ENCODE measurements at places on chromosomes 3 and 15.

DNA sequence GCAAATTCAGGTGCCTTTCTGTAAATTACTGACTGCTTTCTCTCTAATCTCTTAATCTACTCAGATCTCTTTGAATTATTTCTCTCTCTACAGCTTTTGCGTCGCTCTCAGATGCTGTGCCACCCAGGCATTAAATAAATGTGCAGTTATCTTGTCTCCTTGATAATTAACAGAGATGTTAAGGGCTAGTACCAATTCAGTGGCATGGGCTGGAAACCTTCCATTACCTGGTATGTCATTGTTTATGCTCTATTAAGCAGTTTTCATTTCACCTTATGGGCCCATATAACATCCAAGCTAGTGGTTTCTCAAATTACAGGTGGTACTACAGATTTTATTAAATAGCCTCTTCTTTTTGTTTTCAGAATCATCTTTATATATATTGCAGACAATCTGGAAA lies 66.0 kb downstream of the PEX5L start:
- DNase-seq = no peak

DNA sequence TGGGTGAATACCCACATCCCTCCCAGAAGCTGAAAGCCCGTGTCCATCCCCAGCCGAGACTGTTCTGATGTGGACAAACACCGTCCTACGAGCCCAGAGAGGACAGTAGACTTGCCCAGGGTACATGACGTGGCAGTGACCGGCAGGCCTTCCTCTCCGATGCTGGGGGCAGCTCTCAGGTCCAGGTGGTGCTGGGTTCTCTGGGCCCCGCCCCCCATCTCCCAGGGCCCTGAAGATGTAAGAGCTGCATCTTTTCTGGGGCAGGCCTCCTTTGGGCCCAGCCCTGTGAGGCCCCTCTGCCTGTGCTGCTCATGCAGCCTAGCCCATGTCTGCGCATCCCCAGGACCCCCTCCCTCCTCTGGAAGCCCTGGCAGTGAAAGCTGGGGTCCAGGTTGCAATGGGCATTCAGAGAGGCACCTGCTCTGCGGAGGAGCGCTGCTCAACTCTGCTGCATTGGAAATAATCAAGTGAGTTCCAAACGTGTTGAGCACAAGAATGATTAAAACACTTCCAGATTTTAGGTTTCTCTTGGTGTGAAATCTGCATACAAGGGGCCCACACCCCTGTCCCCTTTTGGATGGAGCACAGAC lies 71.9 kb downstream of the FBLN2 start:
- no peak for DNase-seq

- no peak for DNase-seq
These were observed 172.8 kb downstream of the KCNMB2 start for GRCh38 chr3:178709051-178709450.

GRCh38 chr3:152281133-152281713 lies 12.5 kb downstream of the MBNL1 start:
- DNase-seq = no peak

DNA sequence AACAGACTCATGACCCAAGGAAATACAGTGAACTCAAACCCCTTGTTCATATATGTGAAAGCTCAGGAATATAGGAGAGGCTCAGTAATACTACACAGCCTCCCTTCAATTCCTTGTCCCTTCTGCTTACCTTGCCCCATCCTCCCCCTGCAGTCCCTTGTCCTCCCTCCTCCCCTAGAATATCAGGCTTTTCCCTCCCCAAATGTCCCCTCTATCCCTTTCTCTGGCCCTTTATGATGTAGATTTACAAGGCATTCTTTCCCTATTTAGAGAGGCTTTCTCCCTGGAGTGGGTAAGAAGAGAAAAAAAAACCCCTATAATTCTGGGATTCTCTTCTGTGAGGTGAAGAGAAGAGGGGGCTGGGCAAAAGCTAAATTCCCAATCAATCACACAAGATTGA lies 64.9 kb upstream of the KBTBD8 start:
- DNase-seq = no peak

- DNase-seq = no peak
These were observed 36.8 kb upstream of the RFTN1 start for GRCh38 chr3:16550305-16550675.

GRCh38 chr3:105144837-105145236 lies 221.9 kb upstream of the ALCAM start:
- DNase-seq = no peak

DNA sequence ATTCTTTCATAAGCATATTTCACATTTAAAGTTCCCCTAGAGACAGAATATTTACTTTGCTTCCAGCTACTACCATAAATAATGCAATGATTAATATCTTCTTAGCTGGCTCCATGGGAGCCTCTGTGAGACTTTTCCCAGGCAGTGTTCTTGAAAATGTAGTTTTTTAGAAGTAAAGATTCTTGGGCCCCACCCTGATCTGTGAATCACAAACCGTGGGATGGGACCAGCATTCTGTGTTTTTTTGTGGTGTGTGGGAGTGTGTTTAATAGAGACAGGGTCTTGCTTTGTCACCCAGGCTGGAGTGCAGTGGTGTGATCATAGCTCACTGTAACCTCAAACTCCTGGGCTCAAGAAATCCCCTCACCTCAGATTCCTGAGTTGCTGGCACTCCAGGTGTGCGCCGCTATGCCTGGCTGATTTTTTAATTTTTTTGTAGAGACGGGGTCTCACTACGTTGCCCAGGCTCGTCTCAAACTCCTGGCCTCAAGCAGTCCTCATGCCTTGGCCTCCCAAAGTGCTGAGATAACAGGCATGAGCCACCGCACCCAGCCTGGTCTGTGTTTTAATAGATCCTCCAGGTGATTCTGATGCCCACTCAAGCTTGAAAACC lies 83.0 kb downstream of the KLHL25 start:
- no peak for DNase-seq

GRCh38 chr15:36479200-36479896 lies 100.1 kb upstream of the CDIN1 start:
- DNase-seq = peak; percentile 21

- DNase-seq = no peak
These were observed 38.5 kb downstream of the HPS3 start for GRCh38 chr3:149167898-149168297.

Measured in EH (cell line).